ENCODE measurements at places on chromosomes 6 and 20. TPM values are rescaled to one million over a fixed set of nuclear protein-coding genes. Genes with fewer than 3 reads are reported as not detected.

Gene DEFB132
- total RNA-seq = not detected

Gene SYCP2L
- 0.66 TPM for total RNA-seq

DNA sequence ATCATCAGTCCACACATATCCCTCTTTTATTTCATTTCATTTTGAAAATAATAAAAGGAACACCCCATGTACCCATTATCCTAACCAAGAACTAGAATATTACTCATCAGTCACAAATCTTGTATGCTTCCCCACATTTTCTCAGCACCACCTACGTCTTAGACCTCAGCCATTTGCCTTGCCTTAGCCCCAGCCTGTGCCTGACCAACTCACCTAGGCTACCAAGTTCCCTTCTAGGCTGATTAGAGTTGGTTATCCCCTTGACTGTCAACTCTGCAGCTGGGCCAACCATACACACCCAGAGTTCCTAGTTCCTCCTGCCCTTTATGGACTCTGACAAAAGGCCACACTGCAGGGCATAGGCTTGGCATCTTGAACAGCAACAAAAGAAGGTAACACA, 33.4 kb upstream of the IPCEF1 start:
- DNase-seq = no peak

DNA sequence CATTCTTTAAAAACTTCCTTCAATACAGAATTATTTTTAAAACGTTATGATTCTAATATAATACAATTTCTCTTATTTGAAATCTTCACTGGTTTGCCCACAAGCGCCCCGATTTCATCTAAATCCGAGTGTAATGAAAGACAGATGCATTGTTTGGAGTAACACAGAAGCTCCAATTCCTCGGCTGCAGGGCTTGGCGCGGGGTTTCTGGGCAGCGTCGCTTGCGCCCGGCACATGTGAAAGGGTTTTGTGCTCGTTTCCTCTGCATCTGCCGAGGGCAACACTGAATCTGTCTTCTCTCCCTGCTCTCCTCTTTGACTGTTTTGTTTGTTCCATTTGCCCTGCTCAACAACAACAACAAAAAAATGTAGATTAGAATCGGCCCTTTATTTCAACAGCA, 248.6 kb upstream of the QKI start:
- no peak for DNase-seq

Gene TGM3
- not detected for total RNA-seq

DNA sequence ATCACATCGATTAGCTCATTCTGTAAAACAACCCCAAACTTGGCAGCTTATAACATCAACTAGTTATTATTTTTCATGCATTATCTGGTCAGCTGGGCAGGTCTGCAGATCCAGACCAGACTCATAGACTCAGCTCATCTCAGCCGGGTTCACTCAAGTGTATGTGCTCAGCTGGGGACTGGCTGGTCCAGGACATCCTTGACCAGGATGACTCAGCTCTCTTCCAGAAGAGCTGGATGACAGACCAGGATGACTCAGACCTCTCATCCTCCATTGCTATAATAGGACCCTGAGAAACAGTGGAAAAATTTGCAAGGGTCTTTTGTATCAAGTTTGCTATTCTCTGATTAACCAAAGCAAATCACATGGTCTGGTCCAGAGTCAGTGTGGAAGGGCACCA, 312.5 kb upstream of the PLCB4 start:
- DNase-seq = peak; percentile 72

Data from sigmoid colon (tissue), 7 donors.